ENCODE measurements at places on chromosomes 16 and 17.
A peak's percentile ranks its signal among the peaks of the same experiment; 100 is the strongest.

- no peak for DNase-seq
Observed at GRCh38 chr16:12150600-12150999, 174.1 kb downstream of the SNX29 start.

DNA sequence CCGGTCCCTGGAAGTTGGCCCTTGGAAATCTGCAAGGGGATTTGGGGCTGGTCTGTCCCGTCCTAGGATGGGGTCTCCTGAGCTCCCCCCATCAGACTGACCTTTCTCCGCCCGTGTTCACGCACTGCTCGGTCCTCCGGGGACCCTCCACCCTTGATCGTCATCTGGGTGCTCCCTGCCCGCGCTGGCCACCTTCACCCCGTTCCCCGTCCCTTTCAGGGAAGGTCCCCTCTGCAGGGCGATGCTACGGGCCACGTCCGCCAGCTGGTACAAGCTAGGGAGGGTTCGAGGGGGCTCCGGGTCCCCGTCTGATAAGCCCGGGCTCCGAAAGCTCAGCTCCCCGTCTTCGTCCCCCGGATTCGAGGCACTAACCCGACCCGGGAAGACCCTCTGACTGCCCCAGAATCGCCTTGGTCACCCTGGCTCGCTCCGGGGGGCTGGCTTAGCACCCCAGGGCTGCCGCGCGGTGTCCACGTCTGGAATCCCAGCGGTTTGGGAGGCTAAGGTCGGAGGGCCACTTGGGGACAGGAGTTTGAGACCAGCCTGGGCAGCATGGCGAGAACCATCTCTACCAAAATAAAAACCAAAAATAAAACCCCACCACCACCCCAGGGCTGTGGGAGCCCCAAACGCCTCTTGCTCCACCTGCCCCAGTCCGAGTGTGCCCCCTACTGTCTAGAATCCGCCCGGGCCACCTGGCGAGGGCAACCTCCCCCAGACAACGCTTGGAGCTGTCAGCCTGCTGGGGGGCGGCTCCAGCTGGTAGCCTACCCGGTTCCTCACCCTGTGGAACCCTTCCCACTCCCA is 1.1 kb upstream of the SLC43A2 start:
- peak; percentile 58 for DNase-seq

DNA sequence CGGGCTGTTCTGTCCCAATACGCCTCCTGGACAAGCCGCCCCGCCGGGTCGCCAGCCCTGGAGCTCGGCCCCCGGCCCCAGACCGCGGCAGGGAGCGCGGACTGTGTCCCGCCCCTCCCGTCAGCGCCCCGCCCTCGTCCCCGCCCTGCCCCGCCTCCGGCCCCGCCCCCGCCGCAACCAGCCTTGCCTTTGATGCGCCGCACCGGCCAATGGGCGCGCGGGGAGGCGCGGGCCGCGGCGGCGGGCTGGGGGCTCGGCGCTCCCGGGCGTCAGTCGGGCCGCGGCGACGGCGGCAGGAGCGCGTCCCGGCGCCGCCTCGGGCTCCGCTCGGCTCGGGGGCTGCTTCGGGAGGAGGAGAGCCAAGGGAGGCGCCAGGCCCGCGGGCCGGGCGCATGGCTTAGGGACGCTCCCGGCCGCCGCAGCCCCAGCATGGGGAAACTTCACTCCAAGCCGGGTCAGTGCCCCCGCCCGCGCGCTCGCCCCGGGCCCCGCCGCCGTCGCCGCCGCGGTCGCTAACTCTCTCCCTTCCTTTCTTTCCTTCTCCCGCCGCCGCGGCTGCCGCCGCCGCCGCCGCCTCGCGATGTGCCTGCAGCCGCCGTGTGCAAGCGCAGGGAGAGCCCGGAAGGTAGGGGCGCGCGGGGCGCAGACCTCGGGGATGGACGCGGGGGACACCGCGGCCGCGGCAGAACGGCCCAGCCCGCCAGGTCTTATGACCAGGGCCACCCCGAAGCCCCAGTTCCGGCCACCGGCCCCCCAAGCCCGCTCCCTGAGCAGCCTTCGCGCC is at the start of gene NKD1:
NKD1 (plus strand) TSS at position 272 of the 784 bp plus-strand sequence; CDS start at position 430, 158 bp downstream.
- peak; percentile 50 for DNase-seq

DNA sequence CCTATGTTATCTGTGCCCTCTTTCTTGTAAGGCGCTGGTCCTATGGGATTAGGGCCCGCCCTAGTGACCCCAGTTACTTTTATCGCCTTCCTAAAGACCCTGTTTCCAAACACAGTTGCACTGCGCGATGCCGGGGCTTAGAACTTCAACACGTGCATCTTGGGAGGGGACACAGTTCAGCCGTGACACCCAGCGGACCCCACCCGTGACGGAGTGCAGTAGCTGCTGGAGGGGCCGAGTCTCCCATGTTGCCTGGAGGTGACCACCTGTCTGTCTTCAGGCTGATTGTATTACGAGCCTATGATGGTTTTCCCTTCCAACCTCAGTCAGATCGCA is 9.4 kb downstream of the BAIAP2 start:
- no peak for DNase-seq

- no peak for DNase-seq
Observed at GRCh38 chr17:77887110-77887463, 71.4 kb upstream of the TNRC6C start.

- no peak for DNase-seq
Observed at GRCh38 chr17:7437950-7438614, 1.2 kb upstream of the FGF11 start.

GRCh38 chr16:53893731-53894435 is 189.9 kb downstream of the FTO start:
- no peak for DNase-seq

DNA sequence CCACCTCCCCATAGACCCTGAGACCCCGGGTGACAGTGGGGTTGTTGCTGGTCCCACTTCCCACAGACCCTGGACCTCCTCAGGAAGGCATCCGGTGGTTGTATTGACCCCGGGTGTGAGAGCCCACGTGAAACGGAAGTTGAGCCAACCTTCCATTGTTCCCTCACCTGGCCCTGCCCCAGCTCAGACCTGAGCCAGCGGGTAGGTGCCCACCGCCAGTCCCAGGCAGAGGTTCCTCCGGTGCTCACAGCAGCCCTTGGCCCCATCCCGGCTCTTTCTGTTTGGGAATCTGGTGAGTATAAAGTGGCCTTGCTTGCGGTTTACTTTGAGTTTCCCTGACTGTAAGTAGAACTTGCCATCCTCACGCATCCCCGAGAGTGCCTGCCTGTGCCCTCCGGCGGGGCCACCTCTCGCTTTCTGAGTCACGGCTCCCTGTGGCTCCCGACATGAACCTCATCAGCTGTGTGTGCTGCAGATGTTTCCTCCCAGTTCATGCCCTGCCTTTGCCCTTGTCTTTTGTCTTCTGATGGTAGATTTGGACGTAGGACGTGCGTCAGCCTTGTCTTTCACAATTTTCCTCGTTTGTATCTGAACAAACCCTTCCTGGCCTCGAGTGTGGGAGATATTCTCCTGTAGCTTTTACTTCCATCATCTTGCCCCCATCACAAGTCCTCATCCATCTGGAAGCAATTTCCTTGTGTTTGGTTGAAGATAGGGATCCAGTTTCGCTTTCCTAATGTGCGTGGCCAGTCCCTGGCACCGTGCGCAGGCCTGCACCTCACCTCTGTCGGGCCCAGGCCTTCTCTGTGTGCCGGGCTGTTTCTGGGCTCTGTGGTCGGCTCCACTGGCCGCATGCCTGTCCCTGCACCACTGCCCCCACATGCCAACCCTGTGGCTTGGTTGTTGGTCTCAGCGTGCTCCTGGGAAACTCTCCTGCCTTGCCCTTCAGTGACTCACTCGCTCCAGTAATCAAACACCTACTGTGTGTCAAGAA is 76.0 kb downstream of the METRNL start:
- DNase-seq, result no peak

DNA sequence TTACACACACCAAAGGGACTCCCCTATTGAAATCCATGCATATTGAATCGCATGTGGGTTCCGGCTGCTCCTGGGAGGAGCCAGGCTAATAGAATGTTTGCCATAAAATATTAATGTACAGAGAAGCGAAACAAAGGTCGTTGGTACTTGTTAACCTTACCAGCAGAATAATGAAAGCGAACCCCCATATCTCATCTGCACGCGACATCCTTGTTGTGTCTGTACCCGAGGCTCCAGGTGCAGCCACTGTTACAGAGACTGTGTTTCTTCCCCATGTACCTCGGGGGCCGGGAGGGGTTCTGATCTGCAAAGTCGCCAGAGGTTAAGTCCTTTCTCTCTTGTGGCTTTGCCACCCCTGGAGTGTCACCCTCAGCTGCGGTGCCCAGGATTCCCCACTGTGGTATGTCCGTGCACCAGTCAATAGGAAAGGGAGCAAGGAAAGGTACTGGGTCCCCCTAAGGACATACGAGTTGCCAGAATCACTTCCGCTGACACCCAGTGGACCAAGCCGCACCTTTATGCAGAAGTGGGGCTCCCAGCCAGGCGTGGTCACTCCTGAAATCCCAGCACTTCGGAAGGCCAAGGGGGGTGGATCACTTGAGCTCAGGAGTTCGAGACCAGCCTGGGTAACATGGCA is 2.2 kb downstream of the GAA start:
- no peak for DNase-seq

GRCh38 chr17:2602597-2603017 is 9.2 kb downstream of the PAFAH1B1 start:
- no peak for DNase-seq

DNA sequence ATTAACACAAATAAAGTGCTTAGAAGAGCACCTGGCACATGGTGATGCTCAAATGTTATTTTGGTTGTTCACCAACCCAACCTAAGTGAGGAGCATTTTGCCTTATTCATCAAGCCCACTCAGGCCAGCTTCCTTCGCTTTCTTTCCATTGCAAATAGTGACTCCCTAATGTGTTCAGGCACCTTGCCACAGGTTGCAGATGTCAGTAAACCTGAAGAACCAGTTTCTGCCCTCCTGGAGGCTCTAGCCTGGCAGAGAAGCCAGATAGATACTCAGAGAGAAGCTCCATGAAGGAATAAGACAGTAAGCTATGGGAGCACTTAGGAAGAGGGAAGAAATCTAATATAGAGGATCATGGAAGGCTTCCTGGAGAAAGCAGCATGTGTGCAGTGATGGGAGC is 23.9 kb downstream of the GPR139 start:
- DNase-seq, result no peak

DNA sequence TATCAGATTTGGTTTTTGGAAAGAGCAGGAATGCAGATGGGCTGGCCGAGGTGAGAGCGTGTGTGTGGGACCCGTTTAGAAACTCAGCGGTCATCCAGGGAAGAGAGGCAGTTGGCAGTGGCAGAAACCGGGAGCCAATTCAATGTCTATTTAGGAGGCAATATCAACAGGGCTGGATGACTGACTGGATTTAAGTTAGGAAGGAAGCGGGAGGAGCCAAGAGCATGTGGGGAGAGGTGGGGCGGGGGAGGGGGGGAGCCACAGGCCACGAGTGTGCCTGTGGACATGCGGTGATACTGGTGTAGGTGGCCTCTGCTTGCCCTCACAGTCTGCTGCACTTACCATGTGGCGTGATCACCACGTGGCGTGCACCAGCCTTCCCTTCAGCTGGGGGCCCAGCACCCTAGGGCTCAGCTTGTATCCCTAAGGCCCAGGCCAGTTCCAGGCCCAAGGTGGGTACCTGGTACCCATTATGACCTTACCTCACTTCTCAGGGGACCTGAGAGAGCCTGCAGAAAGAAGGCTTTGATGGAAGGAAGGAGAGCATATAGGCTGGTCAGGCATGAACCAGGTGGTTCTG is 10.8 kb upstream of the TPPP3 start:
- no peak for DNase-seq

DNA sequence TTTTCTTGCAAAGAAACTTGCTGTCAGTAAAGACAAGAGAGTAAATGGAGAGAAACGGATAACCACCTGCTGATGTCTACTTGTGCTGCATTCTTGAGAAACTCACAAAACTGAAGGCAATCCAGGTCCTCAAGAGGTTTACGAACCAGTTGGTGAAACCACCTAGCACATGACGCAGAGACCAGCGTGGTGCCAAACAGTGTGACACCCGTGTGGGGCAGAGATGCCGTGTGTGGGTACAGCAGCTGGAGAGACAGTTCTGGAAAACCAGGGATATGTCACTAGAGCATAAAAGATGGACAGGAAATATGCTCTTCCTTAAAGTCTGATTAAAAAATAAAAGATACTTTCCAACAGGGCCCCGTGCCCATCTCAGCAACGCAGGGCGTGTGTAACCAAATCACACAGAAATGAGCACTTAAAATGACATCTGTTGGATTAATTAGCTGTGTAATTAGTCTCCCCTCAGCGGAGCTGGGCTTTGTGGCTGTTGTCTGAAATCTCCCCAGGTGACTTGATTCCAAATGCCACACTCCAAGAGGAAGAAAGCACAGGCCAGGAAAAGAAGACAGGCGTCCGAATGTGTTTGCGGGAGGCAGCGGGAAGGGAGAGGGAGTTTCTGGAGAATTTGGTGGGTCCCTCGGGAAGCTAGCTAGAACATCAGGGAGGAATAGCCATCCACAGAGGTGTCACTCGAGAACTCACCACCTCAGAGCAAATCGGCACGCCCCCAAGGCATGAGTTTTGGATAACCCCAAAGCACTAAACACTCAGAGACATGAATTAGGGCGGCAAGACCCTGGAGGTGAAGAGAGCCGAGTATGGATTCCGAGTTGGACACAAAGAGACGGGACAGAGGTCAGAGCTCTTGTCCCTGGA is 109.8 kb downstream of the ZFHX3 start:
- no peak for DNase-seq
